ENCODE measurements at places on chromosomes 6 and 20.

DNA sequence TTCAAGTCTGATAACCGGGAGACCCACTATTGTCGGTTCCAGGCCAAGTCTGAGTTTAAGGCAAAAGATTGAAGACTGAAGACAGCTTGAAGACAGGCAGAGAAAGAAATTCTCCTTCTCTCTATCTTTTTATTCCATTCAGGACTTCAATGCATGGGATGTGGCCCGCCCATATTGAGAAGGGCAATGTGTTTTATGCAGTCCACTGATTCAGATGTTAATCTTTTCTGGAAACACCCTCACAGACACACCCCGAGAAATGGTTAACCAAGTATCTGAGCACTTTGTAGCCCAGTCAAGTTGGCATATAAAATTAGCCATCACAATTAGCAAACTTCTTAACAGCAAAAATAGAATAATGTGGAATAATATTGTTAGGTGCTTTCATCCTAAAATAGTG lies 75.5 kb upstream of the FABP7 start:
- DNase-seq = no peak

GRCh38 chr6:164612751-164613150 lies 696.7 kb downstream of the C6orf118 start:
- DNase-seq = no peak

DNA sequence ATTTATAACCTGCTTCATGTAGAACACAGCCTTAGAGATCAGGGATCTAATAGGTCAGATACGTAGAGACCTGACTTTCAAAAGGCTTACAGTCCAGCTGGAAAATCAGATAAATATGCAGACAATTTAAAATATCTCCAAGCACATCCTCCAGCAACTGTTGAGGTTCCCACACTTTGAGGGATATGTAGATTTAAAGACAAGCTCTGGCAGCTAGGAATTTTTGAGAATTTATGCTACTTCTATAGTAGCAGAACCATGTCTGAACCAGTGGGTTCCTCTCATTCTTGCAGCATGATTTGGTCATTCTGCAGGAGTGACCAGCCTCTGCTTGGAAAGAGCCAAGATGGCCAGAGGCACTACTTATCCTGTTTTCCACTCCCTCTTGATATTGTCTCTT lies 60.5 kb downstream of the CYB5R4 start:
- no peak for DNase-seq

- no peak for DNase-seq
These were observed 11.2 kb downstream of the SLC24A3 start for GRCh38 chr20:19223640-19224039.

GRCh38 chr6:1418471-1419191 lies 29.3 kb downstream of the FOXF2 start:
- DNase-seq = no peak

GRCh38 chr6:113011801-113012200 lies 664.7 kb downstream of the RFPL4B start:
- DNase-seq = no peak

DNA sequence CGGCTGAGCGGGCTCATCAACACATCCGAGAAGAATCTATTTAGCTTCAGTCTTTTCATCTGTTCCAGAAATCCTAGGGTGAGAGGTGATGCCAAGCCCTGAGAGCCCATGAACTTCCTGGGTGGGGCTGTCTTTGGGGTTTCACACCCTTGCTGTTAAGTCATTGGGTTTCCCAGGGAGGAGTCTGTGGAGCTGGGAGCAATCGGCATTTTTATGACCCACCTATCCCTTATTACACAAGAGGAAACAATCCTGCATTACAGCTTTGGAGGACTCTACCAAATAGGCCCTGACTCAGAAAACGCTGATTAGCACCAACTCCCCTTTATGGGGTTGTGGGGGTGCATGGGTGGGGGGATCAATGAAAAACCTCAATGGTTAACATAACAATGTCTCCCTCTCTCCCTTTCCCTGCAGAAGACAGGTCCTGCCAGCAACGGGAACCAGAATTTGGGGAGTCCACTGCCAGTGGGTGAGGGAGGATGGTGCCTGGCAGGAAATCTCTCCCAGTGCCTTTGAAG lies 46.3 kb downstream of the EZR start:
- no peak for DNase-seq

DNA sequence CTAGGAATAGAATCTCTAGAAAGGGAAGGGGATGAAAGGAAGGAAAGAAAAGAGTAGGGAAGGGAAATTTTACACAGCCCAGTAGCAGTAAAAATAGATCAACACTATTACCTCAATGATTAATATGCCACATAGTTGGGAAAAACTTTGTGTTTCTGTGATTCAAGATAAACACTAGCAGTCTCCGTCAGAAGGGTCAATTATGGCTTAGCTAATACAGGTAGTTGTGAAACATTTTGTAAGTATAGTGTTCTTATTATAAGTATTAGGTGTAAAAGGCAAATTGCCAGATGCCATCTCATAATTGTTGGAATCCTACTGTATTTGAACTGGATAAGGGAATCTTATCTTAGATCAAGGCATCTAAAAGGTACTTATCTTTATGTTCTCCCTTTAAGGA lies 165.7 kb downstream of the MTFR2 start:
- no peak for DNase-seq

GRCh38 chr20:17912916-17913315 lies 55.7 kb downstream of the SNX5 start:
- no peak for DNase-seq

GRCh38 chr20:36728986-36729385 lies 16.9 kb downstream of the NDRG3 start:
- no peak for DNase-seq

GRCh38 chr6:110538416-110539160 lies 62.2 kb upstream of the SLC22A16 start:
- DNase-seq = no peak

- DNase-seq = peak; percentile 56
These were observed 1.3 kb upstream of the LRRC1 start for GRCh38 chr6:53793318-53794136.

Data from germinal center (tissue), 1 donor.